ENCODE measurements at places on chromosomes 12 and 14.

DNA sequence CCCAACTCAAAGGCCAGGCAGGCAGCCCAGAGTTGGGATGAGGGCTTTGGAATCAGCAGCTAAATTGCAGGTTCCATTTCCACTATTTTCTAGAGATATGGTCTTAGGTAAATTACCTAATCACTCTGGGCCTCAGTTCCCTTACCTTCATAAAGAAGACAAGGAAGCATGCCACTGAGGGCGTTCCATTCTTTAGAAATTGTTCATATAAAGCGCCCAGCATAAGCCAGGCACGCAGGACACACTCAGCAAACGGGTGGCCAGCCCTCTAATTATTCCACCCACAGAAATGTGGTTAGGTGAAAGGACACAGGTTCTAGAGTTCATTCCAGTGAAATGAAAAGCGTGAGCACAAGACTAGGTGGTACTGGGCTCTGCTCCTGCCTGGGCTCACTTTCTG, 87.9 kb upstream of the BCL11B start:
- DNase-seq, result no peak

DNA sequence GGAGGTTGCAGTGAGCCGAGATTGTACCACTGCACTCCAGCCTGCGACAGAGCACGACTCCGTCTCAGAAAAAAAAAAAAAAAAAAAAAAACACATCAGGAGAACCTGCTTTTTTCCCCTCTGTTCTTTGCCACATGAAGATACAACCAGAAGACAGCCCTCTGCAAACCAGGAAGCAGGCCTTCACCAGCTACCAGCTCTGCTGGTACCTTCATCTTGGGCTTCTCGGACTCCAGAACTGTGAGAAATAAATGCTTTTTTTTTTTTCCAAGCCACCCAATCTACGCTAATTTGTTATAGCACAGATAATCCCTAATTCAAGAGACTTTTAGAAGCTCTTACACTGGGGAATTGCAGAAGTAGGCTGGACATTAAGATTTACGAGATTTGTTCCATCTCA, 121.2 kb downstream of the GARIN6 start:
- DNase-seq, result no peak

DNA sequence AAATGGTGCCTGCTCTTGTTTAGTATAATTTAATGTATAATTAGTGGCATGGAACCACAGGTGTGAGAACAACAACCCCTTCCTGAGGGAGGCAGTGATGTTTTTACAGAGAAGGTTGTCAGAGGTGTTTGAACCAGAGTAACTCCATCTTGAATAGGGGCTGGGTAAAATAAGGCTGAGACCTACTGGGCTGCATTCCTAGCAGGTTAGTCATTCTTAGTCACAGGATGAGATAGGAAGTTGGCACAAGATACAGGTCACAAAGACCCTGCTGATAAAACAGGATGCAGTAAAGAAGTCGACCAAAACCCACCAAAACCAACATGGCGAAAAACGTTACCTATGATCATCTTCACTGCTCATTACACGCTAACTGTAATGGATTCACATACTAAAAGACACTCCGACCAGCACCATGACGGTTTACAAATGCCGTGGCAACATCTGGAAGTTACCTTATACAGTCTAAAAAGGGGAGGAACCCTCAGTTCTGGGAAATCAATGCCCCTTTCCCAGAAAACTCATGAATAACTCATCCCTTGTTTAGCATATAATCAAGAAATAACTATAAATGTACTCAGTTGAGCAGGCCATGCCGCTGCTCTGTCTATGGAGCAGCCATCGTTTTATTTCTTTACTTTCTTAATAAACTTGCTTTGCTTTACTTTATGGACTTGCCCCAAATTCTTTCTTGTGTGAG, 47.8 kb upstream of the LTA4H start:
- no peak for DNase-seq

DNA sequence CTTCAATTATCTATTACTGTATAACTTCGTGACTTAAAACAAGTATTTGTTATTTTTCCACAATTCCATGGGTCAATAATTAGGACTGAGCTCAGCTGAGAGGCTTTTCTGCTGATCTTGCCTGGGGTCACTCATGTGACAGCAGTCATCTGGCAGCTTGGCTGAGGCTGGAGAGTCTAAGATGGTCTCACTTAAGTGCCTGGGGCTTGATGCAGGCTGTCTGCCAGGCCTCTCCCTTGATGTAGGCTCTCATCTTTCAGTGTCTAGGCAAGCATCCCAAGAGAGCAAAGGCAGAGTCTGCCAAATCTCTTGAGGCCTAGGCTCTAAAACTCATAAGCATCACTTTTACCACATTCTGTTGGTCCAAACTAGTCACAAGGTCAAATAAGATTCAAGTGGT, 93.2 kb downstream of the NKX2-1 start:
- DNase-seq, result no peak
